ENCODE measurements at places on chromosomes 5 and 9.
A peak's percentile ranks its signal among the peaks of the same experiment; 100 is the strongest.

GRCh38 chr9:5557606-5558587 is 47.6 kb downstream of the PDCD1LG2 start:
- no peak for DNase-seq

DNA sequence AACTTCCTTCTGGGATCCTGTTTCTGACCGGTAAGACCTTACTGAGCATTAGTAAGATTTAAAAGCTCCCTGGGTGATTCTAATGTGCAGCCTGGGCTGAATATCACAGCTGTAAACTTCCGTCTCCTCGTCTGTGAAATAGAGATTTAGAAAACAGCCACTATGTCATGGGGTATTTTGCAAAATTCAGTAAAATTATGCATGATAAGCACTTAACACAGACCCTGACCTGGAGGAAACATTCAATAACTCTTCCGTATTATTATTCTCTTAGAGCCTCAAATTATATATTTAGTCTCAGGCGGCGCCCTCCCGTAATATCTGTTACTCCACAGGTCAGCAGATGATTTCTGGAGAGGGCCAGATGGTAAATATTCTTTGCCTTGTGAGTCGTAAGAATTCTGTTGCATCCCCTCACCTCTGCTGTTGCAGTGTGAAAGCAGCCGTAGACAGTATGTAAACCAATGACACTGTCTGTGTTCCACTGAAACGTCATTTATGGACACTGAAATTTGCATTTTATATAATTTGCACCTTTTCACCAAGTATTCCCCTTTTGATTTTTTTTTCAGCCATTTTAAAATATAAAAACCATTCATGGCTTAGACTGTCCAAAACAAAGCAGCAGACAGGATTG is 39.2 kb upstream of the RARS1 start:
- DNase-seq, result no peak

DNA sequence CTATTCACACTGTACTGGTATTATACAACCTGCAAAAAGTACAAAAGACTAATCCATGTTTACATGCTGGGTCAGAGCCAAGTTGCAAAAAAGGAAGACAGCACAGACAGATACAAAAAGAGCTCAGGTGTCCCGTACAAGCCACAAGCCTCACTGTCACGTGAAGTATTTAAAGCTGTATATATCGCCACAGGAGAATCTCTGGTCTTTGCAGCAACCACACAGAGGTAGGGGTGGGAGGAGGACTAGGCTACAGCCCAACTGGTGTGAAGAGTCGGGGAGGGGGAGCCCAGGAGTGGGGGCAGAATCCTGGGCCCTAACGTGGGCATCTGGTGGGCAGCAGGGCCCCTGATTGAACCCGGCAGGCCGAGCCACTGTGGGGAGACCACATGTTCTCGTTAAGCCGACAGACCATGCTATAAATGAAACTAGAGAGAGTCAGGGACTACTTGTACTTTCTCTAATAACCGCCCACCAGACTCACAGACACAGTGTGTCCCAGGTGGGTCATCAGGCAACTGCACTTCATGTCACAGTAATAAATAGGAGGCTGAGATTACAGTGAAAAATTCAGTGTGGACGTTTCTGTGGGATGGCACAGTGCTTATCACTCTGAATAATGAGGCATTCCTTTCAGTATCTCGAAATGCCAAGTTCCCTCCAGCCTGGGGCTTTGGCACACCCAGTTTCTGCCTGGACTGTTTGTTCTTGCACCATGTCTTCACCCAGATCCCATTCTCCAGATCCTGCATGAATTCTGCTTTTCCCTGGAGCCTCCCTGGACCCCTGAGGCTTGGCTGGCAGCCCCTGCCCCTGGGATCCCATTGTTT is 79.3 kb upstream of the SH3PXD2B start:
- no peak for DNase-seq

DNA sequence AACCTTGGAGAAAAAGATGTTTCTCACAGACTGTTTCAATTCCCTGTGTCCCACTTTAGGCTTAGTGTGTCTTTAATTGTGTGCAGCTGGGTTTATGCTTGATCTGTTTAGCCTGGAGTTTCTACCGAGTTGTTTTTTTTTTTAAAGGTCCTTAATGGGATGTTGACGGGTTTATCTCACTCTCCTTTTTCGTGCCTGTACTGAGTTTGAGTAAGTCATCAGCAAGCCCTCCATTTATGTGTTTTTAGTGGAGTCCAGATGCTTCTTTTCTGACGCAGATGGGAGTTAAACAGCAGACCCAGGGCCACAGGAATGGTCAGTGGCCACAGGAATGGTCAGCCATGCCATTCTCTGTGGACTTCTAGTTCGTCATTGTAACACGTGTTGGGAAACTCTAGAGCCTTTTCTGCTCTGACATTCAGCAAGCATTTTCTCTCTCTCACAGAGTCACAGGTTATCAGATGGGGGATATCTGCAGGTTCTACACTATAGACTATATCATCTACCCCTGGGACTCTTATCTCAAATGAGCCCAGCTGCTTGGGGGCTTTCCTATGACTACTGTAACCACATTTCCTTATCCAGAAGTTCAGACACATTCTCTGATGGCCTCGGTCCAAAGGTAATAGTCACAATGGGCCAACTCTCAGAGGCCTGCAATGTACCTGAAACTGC is 190.5 kb downstream of the TTLL11 start:
- no peak for DNase-seq

- DNase-seq, result no peak
Observed at GRCh38 chr5:1787472-1788047, 12.1 kb downstream of the MRPL36 start.

DNA sequence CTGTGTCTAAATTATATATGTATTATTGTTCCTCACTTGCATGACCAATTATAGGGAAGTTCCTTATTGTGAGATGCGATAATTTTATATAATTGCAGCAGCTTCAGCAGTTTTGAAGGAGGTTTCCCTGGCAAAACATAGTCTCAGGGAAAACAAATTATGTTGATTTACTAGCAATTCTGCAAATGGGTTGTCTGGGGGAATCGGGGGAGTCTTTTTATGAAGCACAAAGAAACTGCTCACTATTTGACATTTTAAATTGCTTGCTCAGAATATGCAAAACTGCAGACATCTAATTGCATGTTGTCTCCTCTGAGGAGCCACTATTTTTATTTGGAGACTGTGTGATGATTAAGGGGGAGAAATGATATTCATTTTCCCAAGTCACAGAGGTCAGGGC is 361.6 kb downstream of the YTHDC2 start:
- no peak for DNase-seq

- DNase-seq, result no peak
Observed at GRCh38 chr5:170697031-170697430, 86.5 kb upstream of the GABRP start.

DNA sequence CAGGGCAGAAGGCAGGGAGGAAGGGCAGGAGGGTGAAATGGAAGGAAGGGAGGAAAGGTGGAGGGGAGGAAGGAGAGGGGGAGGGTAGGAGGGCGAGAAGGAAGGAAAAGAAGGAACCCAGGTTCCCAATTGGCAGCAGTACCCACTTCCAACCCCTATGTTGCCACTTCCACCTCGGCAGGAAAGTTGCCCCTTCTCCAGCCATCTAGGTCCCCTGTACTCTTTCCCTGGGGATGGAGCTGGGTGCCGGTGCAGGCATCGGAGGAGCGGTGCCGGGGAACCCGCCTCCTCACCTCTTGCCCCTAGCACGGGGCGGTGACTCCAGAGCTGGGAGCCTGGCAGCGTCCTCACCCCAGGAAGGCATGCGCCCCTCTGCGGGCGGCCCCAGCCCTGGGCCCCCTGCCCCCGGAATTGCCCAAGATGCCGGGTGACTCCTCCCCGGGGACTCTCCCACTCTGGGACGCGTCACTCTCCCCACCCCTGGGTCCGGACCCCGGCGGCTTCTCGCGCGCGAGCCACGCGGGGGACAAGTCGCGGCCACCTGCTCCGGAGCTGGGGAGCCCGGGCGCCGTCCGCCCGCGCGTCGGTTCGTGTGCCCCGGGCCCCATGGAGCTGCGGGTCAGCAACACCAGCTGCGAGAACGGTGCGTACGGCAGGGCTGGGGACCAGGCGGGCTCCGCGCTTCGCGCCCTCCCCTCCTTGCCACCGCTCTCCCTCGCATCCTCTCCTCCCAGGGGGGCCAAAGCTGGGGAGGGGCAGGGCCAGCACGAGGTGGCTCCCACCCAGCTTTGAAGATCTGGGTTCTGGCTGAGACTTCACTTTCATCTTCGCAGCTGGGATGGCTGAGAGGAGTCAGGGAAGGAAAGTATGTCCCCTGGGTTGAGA is at the start of gene NIPAL4:
NIPAL4 (plus strand) TSS at position 499 of the 885 bp plus-strand sequence; CDS start at position 607, 108 bp downstream.
- DNase-seq, result peak; percentile 30

DNA sequence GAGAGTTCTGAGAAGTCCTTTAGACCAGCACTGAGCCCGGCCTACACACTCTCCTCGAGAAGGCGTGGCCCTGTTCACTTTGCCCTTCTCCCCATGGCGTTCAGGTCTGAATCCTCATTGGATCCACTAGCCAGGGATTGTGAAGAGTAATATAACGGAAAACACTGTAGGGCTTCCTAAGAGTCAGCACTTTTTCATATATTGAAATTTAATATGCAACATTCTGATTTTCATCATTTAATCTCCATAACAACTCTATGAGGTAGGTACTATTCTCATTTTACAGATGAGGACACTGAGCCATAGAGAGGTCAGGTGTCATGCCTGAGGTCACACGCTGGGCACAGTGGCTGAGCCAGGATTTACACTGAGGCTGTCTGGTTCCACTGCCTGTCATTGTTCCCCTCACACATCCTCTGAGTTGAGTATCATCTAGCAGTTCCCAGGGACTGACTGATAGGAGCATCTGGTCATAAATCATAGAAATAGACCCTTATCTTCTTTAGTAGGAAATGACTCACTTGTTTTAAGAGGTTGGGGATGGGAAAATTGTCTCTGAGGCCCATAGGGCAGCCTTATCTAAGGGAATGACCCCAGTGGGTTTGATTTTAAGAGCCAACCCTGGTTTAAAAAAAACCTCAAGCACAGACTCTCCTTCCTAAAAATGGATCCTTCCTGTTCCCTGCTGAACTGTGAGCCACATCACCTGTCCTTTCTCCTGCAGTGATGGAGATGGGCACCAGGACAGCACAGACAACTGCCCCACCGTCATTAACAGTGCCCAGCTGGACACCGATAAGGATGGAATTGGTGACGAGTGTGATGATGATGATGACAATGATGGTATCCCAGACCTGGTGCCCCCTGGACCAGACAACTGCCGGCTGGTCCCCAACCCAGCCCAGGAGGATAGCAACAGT is 41.2 kb downstream of the THBS4 start:
- DNase-seq, result no peak
